ENCODE measurements at places on chromosomes 12 and 14.

GRCh38 chr14:52352061-52352491 lies 38.0 kb downstream of the PTGER2 start:
- no peak for DNase-seq

DNA sequence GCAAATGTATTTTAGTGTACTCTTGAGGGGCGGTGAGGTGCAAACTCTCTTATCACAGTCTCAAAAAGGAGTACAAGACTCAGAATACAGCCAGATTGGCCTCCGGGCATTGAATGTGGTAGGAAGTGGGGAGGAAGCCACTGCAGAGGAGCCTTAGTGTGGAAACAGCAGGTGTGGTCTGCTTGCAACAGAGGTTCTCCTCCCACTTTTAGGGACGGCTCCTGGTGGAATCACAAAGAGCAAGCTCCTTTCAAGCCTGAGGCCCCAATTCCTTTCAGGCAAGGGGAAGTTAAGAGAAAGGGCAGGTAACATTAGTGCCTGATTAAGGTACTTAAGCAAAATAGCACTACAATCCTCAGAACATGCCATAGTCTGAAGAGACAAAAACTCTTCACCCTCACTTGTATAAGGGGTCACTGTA lies 23.7 kb upstream of the SLC2A3 start:
- no peak for DNase-seq

GRCh38 chr12:113314121-113314529 lies 20.8 kb downstream of the SLC8B1 start:
- no peak for DNase-seq

GRCh38 chr14:92426237-92426636 lies 87.3 kb upstream of the RIN3 start:
- no peak for DNase-seq

DNA sequence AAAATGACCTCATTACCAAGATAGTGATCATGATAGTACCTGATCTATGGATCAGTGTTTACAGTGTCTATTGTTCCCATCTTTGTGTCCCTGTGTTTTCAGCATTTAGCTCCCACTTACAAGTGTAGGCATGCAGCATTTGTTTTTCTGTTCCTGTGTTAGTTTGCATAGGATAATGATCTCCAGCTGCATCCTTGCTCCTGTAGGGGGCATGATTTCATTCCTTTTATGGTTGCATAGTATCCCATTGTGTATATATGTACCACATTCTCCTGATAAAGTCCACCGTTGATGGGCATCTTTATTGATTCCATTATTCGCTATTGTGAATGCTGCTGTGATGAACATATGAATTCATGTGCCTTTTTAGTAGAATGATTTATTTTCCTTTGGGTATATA lies 215.4 kb upstream of the NAV3 start:
- DNase-seq = no peak

GRCh38 chr14:69519204-69520100 lies 34.9 kb downstream of the PLEKHD1 start:
- no peak for DNase-seq

- peak; percentile 30 for DNase-seq
Observed at GRCh38 chr12:2161473-2161872, 108.7 kb downstream of the CACNA1C start.

- DNase-seq = no peak
Observed at GRCh38 chr12:63313139-63313538, 162.1 kb upstream of the AVPR1A start.
